ENCODE measurements at places on chromosomes 12 and 14.
A peak's percentile ranks its signal among the peaks of the same experiment; 100 is the strongest.

- no peak for DNase-seq
Measured at GRCh38 chr14:51333901-51334521, 94.0 kb downstream of the TMX1 start.

GRCh38 chr12:58034311-58034710, 92.9 kb downstream of the ATP23 start:
- DNase-seq = no peak

- no peak for DNase-seq
Measured at GRCh38 chr14:60686865-60687264, 37.3 kb downstream of the SIX4 start.

DNA sequence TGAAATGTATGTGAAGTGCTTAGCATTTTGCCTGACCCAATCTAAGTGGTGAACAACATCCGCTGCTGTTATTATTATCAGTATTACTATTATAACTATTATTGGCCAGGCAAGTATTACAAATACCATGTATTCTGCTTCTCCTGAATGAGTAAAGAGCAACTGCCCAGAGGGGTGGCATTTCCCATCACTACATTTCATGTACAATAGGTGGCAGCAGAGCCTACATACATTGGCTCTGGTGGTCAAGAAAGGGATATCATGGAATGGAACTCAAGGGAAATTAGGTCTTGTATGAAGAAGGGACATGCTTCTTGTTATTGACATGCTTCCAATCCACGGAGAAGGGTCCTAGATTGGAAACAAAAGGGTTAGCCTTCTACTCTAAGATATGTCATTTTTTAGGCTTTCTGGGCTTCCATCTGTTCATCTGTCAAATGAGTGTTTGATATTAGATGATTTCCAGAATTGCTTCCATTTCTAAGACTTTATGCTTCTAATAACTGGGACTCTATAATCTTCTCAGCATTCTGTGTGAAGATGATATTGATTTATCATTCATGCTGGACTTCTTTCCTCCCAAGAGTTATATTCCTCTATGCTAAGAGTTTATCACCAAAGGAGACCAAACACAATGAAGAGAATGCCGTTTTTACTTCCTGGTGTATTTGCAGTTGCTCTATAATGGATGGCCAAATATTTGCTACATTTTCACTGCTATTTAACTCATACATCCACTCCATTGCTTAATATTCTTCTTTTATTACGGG, 239.1 kb downstream of the SSPN start:
- no peak for DNase-seq

GRCh38 chr12:121812320-121812871, 8.6 kb downstream of the SETD1B start:
- DNase-seq = no peak

DNA sequence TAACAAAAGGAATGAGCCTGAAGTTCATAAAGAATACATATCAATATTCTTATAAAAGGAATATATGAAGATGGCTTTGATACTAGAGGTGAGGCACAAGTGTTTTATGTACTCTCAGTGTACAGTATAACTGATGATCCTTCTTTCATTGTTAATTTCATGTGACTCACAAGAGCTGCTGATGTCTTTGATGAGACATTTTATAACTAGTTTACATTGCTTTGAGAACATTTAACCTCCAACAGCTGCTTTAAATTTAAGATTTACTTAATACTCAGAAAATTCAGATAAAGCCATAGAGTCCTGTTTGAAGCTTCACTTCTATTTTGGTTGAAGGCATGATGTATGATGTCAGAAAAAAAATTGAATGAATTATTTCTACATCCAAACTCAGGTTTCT, 59.8 kb downstream of the WASHC4 start:
- DNase-seq = no peak

GRCh38 chr12:132736378-132736777, 25.3 kb downstream of the ANKLE2 start:
- no peak for DNase-seq

DNA sequence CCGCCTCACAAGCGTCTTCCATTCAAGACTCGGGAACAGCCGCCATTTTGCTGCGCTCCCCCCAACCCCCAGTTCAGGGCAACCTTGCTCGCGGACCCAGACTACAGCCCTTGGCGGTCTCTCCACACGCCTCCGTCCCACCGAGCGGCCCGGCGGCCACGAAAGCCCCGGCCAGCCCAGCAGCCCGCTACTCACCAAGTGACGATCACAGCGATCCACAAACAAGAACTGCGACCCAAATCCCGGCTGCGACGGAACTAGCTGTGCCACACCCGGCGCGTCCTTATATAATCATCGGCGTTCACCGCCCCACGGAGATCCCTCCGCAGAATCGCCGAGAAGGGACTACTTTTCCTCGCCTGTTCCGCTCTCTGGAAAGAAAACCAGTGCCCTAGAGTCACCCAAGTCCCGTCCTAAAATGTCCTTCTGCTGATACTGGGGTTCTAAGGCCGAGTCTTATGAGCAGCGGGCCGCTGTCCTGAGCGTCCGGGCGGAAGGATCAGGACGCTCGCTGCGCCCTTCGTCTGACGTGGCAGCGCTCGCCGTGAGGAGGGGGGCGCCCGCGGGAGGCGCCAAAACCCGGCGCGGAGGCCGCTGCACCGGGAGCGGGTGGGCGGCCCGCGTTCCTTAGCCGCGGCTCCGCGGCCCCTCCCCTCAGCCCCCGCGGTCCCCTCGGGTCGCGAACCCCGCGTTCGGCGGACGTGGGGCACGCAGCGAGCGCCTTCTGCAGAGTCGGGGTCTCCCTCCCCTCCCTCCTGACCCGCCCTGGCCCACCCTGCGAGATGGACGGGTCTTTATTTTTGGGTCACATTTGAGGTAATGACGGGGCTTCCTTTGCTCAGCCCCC, at the start of gene UBC:
Gene UBC, minus strand, starts transcription at position 259 of the 847 bp plus-strand sequence. CDS start 879 bp downstream, outside the sequence.
- peak; percentile 95 for DNase-seq

DNA sequence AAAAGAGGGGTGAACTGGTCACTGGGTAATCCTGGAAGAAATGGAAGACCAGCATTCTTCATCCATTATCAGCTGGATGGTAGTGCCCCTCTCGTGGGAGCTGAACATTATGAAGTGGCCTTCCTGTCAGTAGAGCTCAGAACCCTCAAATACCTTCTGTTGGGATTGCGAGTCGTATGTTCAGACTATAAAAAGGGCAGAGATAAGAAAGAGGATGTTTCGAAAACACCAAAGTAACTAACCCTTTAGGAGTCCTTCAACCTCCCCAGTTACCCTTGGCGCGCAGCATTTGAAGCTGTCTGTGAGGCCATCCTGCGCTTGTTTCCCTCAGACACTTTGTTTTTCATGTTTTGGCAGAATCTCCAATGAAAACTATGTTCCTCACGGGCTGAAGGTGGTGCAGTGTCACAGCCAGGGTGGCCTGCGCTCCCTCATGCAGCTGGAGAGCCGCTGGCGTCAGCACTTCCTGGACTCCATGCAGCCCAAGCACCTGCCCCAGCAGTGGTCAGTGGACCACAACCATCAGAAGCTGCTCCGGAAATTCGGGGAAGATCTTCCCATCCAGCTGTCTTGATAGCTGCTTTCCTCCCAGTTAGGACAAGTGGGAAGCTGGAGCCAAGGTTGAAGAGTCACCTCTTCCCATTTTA, 19.3 kb upstream of the GALNT16 start:
- no peak for DNase-seq

GRCh38 chr12:126210448-126210847, 1145.2 kb downstream of the AACS start:
- no peak for DNase-seq

DNA sequence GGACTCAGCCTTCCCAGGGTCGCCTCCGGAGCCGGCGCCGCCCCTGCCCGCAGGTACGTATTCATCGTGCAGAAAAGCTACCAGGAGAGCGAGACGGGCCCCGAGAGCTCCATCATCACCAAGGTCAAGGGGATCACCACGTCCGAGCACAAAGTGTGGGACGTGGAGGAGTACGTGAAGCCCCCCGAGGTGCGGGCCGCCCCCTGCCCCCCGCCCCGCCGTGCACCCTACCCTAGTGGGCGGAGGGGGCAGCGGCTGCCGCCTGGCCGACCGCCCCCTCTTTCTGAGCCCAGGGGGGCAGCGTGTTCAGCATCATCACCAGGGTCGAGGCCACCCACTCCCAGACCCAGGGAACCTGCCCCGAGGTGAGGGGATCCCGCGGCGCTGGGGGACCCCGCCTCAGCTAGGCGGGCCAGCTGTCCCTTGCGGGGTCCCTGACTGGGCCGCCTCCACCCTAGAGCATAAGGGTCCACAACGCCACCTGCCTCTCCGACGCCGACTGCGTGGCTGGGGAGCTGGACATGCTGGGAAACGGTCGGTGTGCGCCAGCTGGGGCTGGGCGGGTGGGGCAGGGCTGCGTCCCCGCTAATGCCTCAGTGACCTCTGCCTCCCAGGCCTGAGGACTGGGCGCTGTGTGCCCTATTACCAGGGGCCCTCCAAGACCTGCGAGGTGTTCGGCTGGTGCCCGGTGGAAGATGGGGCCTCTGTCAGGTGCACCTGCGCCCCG, 973 bp downstream of the P2RX2 start:
- no peak for DNase-seq

- no peak for DNase-seq
Measured at GRCh38 chr12:25295361-25295760, 44.6 kb upstream of the KRAS start.

GRCh38 chr12:109878749-109879148, 1.6 kb downstream of the GLTP start:
- DNase-seq = no peak

- DNase-seq = no peak
Measured at GRCh38 chr14:89813617-89814031, 140.9 kb downstream of the EFCAB11 start.

GRCh38 chr14:65033181-65033580, 46.5 kb downstream of the FNTB start:
- DNase-seq = no peak

DNA sequence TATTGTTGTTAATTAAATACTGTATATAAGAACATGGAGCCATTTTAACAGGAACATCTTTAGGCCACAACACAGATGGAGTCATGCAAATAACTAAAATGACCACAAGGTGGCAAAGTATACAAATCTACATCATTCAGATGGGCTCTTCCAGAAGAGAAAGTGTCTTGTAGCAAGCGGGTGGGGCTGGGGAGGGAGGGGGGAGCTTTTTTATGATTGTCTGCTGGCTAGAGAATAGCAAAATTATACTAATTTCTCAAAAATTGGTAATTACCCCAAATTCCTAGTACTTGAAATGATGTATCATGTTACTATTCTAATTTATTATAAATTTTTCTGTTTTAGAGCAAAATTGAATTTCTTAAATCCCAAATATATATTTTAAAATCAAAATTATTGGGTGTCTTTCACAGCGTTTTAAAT, 378.7 kb downstream of the PRKD1 start:
- DNase-seq = no peak

- DNase-seq = no peak
Measured at GRCh38 chr12:14619741-14620501, 52.2 kb upstream of the PLBD1 start.

DNA sequence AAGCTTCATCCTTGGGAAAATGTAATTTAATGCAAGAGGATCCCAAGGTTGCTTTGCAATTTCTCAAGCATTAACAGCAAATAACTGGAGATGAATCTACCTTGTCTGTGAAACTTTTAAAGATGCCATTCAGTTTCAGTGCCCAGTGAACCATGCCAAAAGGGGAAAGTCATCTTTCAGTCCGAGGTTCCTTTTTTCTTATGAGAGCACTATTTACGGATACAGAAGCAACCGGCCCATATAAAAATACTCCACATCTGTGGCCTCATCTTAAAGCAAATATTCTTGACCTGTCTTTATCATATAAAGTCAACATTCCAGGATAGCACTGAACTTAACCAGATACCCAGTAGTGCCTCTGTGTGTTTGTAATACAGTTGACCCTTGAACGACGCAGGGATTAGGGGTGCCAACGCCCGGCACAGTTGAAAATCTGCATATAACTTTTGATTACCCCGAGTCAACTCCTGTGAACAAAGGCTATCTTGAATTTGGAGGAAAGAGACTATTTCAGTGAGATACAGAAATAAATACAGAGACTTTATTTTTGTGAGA, 209.4 kb downstream of the PCNX1 start:
- no peak for DNase-seq

DNA sequence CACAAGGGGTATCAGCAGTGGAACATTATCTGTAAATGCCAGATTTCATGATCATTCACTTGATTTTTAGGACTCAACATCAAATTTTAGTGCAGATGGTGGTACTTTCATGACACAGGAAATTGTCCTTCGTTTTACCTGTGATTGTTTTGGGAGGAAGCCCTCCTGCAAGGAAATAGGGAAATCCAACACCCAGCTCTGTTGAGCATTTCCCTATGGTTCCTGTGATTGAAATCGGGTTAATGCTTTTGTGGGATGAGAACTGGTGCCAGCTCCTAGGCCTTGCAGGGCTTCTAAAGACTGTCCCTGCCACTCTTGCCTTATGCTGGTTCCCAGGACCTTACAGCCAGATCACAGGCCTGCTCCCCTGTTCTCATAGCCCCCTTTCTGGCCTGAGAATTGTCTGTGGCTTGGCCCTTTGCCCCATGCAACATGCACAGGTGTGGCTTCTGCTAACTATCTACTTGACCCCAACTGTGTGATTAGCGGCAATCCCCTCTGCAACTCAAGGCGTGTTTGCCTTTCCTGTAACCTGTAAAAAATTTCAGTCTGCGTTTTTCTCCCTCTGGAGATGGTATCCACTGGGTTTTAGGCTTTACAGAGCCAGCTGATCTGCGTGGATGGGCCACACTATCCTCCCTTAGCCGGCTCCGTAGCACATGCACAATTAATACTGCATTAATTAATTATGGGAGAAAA, 112.5 kb downstream of the ETV6 start:
- DNase-seq = no peak

GRCh38 chr12:29116414-29116813, 32.7 kb upstream of the FAR2 start:
- DNase-seq = no peak

GRCh38 chr14:98219638-98220037, 1052.4 kb downstream of the BCL11B start:
- no peak for DNase-seq

DNA sequence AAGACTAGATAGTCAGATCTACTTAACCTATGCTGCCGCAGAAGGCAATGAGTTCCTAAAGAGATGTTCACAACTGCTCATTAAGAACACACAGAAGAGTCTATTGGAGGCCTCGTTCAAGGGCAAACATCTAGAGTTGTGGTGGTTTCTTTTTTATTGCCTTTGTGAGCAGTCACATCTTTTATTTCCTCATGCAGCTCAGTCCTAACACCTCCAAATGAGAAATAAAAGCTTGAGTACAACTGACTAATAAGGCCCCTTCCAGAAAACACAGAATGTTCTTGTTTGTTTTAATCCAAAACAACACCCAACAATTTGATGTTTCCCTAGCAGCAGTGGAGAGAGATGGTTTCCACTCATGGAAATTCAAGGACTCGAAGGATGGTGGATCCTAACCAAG, 123.5 kb upstream of the NOS1 start:
- DNase-seq = no peak
